ENCODE measurements at places on chromosomes 6 and 20. TPM values are rescaled to one million over a fixed set of nuclear protein-coding genes. Genes with fewer than 3 reads are reported as not detected.

GRIK2 gene
- 6.2 TPM for total RNA-seq

ARHGAP18 gene
- total RNA-seq, result 96.8 TPM

IMPG1 gene
- total RNA-seq, result not detected

IP6K3 gene
- total RNA-seq, result 88.2 TPM

PROCR gene
- total RNA-seq, result 44.4 TPM

HLA-DPA1 gene
- total RNA-seq, result 0.86 TPM

DNA sequence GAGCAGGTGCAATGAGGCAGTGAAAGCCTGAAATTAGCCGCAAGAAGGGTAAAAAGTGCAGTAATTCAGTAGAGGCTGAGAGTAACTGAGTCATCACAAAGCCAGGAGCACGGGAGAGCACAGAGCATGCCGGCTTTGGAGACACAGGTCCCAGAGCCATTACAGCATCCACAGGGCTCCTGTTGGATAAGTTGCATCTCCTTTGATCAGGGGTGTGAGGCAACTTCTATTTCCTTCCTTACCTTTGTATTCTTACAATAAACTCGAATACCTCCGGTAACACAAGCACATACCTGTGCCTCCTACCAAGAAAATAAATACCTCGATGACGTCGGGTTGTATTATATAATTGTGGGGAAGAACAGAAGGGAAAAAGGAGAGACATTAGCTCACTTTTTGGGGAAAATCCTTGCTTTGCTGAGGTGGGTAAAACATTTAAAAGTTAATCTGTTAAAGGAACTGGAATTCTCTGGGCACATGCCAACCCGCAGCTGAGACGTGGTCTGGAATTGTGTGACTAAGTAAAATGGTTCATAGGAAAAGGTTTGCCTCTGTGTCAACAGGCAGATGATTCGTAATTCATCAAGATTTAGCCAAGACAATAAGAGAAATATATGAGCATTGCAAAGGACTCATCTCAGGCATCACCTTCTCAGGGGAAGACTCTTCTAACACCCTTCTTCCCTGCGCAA is 360.7 kb upstream of the ZFP64 start:
- DNase-seq, result peak; percentile 87

DNA sequence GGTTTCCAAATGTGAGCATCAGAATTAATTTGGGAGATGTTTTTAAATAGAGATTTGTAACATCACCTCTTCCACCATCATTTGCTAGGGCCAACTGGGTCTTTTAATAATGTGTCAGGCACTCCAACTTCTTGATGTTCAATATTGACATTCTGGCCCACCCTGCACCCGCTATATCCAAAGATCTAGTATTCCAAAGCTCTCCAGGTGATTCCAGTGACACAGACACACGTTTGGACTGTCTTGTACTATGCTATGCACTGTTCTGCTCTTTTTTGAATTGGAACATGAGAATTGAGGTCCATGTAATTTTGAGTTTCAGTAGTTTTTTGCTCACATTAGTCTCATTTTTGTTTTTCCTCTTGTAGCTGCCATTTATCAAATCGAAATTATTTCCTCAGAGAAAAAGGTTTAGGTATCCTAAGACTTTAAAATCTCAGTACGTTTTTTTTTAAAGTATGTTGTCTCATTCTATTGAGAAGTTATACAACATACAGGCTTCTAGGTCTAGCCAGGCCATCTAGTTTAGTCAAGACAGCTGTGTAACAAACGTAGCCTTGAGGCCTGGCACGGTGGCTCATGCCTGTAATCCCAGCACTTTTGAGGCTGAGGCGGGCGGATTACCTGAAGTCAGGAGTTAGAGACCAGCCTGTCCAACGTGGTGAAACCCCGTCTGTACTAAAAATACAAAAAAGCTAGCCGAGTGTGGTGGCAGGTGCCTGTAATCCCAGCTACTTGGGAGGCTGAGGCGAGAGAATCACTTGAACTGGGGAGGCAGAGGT is 3.1 kb downstream of the BICRAL start:
- no peak for DNase-seq

DNA sequence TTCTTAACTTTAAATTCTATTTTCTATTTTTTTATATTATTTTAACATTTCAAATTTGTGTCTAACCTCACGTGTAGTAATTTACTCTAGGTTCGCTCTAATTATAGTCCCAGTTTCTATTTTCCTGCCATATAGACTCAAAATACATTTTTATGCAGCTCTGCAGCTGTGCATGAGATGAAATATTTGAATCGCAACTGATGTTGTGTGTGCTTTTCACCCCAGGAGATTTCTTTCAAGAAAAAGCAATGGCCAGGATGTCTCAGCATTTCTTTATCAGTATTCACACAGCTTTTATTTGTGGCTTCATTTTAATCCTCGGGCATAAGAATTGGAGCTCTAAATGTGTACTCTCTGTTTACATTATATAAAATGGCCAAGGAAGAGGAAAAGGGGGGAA is 157.6 kb downstream of the HDGFL1 start:
- no peak for DNase-seq

GRCh38 chr6:50649086-50649485 is 64.2 kb upstream of the TFAP2D start:
- no peak for DNase-seq

DNA sequence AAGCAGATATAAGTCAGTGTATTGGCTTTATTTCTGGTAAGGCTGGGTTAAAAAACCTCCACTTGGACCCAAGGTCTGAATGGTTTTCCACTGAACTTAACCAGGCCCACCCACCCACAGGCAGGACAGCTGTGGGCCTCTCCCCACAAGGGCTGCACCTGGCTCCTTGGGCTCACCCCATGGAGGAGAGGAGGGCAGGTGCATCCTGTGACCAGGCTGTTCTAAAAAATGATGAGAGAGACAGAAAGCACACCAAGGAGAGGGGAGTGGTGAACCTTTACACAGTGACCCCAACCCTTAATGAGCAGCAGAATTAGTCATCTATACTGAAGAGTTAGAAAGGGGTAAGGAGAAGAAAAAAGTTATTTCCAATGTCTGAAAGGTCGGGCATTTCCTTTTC is 34.5 kb upstream of the DUSP22 start:
- DNase-seq, result no peak

- DNase-seq, result no peak
Measured at GRCh38 chr6:147825848-147826247, 317.4 kb downstream of the SAMD5 start.

DNA sequence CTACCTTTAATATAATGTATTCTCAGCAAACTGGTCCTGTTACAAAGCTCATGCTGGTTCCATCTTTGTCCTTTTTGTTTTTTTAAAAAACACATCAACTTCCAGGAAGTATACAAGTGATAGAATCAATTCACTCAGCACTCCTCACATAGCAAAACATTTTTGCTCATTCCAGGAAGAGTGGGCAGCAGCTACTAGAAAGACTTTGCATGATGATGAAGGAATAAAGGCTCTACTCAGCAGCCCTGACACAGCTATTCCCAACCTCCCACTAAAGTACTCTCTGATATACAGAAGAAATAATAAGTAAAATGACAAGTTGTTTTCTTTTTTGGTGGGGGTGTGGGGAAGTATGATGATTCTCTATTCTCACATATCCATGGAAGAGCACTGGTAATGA is 61.2 kb downstream of the RGS17 start:
- no peak for DNase-seq

DNA sequence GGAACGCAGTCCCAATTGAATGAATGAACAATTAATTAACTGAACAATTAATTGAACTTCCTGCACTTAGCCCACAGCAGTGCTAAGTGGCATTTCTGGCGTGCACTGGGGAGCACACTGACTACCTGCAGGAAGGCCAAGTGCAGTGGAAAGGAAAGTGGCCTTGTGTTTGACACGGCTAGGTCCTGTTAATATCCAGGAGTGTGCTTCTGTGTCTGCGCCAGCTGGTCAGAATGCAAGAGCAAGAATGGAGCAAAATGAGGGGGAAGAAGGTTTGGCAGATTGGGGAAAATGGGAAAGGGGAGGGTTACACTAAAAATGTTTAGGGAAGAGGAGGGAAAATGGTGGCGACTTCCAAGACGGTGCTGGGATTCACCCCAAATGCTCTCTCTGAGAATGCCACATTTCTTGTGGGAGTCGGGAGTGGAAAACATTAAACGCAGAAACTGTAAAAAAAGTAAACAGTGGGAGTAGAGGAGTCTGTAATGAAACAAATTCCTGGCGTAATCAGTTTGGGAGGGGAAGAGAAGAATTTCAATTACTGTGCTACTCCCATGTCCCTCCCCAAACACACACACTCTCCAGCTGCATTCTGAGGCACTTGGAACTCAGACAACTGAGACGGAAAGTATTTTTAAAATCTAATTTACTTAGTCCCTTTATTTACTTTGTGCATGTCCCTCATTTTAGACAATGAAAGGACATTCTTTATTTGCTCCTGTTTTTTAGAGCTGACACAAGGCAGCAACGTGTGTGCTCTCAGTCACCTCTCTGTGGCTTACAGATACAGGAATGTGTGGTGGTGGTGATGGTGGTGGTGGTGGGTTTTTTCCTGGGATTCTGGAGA is 64.1 kb downstream of the CLIC5 start:
- no peak for DNase-seq

GRCh38 chr6:75481936-75482593 is 11.5 kb downstream of the FILIP1 start:
- DNase-seq, result peak; percentile 58

DNA sequence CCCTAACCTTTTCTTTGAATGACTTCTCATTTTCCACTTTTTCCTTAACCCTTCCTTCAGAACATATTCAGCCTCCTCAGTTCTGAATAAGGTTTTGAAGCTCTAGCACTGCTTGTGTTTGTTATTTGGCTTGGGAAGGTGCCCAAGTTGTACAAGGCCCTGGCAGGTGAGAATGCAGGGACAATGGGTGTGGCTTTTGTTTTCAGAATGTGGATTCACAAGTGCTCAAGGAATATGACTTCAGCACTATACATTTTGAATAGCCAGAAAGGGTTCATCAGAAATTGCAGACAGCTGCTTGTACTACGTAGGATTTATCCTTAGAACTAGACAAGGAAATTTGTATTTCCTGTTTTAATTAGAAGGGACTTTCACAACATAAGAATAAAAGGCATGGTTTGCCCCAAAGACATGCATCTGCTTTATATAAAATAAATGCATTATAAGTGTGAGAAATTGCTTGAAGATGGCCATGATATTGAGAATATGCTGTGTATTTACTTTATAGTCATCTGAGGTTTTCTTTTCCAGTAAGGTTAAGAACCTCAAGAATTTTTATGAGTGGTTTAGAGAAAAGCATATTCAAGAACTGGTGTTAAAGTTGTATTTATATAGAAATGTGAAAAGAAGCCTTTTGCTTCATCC is 29.3 kb upstream of the PRDM1 start:
- no peak for DNase-seq

GRCh38 chr6:90420500-90420899 is 123.9 kb upstream of the BACH2 start:
- no peak for DNase-seq

- no peak for DNase-seq
Measured at GRCh38 chr20:44023515-44024371, 109.1 kb downstream of the TOX2 start.

DNA sequence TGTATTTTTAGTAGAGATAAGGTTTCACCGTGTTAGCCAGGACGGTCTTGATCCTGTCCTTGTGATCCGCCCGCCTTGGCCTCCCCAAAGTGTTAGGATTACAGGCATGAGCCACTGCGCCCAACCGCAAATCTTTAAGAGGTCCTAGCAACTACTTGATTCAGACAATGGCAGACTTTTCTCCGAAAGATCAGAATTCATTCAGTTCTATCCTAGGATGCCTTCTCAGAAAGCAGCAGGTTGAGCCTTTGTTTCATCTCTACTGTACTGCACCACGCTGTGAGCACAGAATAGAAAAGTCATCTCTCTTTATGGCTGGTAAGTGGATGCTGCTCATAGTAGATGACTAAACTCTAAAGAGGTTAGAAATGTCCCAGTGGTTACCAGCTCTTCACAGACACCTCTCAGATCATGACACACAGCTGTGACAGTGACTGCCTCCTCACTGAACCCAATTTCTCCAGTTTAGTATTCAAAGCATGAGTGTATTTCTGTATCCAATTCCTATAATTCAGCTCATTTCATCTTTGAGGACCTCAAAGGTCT is 6.0 kb upstream of the HSF2 start:
- DNase-seq, result no peak

DNA sequence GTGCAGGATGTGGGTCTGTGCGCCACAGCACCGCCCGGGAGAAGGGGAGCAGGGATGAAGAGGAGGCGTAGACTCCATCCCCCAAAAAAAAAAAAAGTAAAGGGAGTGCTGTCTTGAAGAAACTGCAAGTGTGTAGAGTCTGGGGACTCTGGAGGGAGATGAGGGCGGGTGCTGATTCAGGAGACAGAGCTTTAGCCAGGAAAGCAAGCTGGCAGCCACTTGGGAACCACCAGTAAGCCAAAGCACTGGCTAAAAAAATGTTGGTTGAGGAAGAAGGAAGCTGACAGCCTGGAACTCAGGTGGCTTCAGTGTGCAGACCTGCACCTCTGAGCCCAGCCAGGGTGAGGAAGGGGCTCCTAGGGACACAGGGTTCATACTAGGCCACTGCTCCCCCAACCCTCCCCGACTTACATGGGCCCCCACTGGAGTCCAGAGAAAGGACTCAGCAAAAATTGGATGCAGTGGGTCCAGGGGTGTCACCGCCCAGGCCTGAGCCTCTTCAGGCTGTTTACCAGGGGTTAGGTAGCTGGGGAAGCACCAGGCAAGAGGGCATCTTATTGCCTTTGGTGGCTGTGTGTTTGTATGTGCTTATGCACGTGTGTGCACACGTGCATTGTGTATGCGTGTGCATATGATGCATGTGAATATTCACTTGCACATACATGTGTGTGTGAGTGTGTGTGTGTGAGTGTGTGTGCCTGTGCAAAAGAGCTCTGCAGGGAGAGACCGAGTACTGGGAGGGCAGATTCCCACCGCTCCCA is 153.5 kb upstream of the MLN start:
- DNase-seq, result no peak

GRCh38 chr6:15901141-15902115 is 227.5 kb upstream of the MYLIP start:
- DNase-seq, result no peak

GRCh38 chr20:15916623-15917022 is 656.6 kb downstream of the KIF16B start:
- no peak for DNase-seq

DNA sequence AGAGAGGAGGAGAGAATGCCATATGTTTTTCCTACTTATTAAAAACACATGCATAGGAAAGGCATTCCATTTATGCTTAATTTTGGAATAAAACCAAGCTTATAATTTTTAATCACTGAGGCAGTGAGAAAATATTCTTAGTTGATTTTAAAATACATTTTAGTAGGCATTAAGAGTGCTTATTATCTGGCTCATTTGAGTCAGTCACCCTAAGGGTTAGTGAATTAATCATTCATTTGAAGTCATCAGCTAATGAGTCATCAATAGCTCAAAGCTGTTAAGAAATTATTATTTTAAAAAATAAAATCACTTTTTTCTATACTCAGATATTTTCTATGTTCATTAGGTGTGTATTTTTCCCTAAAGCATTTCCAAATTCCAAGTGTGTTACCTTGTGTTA is 81.6 kb downstream of the TMEM200A start:
- DNase-seq, result no peak
